ENCODE measurements at places on chromosomes 4 and X.

- DNase-seq, result peak; percentile 75
Observed at GRCh38 chr4:38313999-38314561, 349.9 kb upstream of the KLF3 start.

GRCh38 chrX:7351926-7352325 is 204.0 kb upstream of the PUDP start:
- peak; percentile 23 for DNase-seq

- DNase-seq, result no peak
Observed at GRCh38 chr4:73129319-73129718, 59.8 kb upstream of the COX18 start.

DNA sequence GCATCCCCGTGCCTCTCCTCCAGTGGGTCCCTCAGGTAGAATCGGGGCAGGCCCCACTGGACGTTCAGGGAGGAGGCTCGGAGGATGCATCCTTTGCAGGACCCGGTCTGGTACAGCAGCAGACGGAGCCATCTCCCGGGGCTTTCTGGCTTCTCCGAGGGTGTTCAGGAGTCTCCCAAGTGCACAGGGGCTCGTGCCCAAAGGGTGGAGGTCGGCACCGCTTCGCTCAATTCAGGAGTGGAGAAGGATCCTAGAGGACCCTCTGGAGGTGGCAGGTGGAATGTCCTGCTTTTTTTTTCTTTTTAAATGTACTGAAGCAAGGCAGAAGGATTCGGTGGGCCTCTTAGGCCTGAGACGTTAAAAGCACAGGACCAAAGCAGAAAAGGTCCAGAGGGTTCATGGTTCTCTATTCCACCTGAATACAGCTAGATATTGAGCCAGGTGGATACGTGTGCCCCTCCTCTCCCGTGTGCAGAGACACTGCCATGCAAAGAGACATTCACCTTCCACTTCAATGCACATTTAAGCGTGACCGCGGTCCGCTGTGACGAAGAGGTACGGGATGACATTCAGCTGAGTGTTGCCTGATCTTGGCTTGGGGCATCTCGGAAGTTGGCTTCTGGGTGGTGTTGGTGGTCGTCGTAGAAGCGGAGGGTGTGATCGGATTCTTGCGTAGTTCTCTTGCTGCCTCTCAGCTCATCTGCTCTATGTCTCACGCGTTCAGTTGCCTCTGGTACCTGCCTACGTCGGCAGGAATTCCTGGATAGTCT is 281.2 kb upstream of the AGTR2 start:
- no peak for DNase-seq

GRCh38 chrX:152202886-152203285 is 64.5 kb upstream of the MAGEA10 start:
- DNase-seq, result no peak
